Fibroblast of lung (primary cell): ENCODE measurements at places on chromosomes 4 and X. TPM values are rescaled to one million over a fixed set of nuclear protein-coding genes. Genes with fewer than 3 reads are reported as not detected.

The PRRG1 gene
- total RNA-seq = 6.2 and 10.2 TPM in 2 replicates

The NXF2B gene
- not detected in 2 replicates for total RNA-seq

The HGFAC gene
- total RNA-seq = under 0.01 and 0.33 TPM in 2 replicates

The CLCN3 gene
- 61.6 and 92.2 TPM in 2 replicates for total RNA-seq

The ZNF711 gene
- 0.50 and 1.0 TPM in 2 replicates for total RNA-seq

The FHIP1A gene
- total RNA-seq = under 0.01 TPM in 2 replicates

The MGAT4D gene
- total RNA-seq = not detected in 2 replicates

The STPG2 gene
- total RNA-seq = under 0.01 and 0.17 TPM in 2 replicates

- H3K27ac ChIP-seq = peak overlapping the region; percentile 64
- no peaks in the 10 kb centered on the region for H3K27me3 ChIP-seq
- H3K4me3 ChIP-seq = no peak overlapping the region
- no peaks in the 10 kb centered on the region for H3K36me3 ChIP-seq
Observed at GRCh38 chr4:26181616-26182015, 139.2 kb upstream of the RBPJ start.

GRCh38 chr4:79862821-79863220 is 210.2 kb downstream of the ANTXR2 start:
- H3K4me1 ChIP-seq = no peaks in the 10 kb centered on the region
- H3K4me3 ChIP-seq = no peak overlapping the region
- H3K27me3 ChIP-seq = peaks cover 4% of the 10 kb centered on the region

GRCh38 chr4:3470244-3471097 is 7.4 kb downstream of the DOK7 start:
- H3K27me3 ChIP-seq = peaks cover 4% of the 10 kb centered on the region
- H3K4me3 ChIP-seq = no peak overlapping the region

GRCh38 chr4:107006218-107006617 is 29.9 kb downstream of the DKK2 start:
- H3K27me3 ChIP-seq = no peaks in the 10 kb centered on the region
- no peaks in the 10 kb centered on the region for H3K36me3 ChIP-seq
- H3K4me3 ChIP-seq = no peak overlapping the region
- DNase-seq = no peak
- no peak overlapping the region for H3K27ac ChIP-seq

DNA sequence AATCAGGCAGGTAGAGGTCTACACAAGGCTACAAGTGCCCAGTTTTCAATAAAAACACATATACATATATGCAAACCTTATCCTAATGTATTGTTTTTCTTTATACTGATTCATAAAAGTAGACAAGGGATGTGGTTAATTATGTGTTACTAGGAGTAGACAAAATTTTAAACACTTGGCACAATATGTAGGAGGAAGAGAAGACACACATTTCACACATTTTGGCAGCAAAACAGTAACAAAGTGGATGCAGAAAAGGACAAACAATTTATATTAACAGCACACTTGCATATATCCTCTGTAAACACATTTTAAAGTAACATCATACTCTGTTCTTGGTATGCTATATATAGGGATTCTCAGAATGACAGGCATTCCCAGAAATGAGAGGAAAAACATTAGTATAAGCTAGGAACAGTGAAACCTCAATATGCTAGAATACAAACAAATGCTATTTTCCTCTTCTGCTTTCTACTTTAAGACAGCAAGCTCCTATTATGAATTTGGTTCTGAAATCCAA is 63.8 kb downstream of the GPRIN3 start:
- H3K36me3 ChIP-seq = no peaks in the 10 kb centered on the region
- no peak for DNase-seq
- no peak overlapping the region for H3K27ac ChIP-seq

DNA sequence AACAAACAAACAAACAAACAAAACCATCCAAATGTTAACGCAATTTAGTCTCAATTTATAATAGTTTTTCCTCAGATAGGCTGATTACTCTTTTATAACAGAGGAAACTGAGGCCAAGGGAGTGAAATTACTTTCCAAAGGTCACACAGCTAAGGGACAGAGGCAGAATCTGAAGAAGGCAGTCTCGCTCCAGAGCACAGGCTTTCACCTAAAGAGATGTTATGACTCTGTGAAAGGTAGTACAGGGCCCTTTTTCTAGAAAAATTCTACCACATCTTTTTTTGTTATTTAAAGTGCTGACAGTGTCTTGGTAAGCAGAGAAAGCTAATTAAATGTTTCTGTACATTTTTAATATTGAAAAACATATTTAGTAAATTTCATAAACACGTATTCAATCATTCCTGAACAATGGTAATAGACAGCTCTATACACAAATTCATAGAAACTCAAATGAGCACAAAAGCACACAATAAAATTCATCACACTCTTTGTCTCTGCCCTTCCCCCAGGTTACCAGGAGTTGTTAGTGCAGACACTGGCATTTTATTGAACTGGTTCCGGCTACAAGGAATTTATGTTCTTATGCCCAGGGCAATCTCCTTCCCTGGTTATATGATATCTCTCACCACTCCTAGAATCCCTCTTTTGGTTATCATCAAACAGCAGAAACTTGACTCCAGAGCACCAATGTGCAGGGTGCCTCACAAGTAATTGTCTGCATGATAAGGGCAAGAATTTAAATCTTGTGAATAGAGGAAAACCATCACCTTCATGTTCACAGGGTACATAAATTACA is 7.7 kb upstream of the APBB2 start:
- no peak overlapping the region for H3K4me3 ChIP-seq
- no peaks in the 10 kb centered on the region for H3K36me3 ChIP-seq
- DNase-seq = no peak
- no peak overlapping the region for H3K27ac ChIP-seq

- no peak overlapping the region for H3K27ac ChIP-seq
- no peak overlapping the region for H3K4me3 ChIP-seq
- H3K4me1 ChIP-seq = no peaks in the 10 kb centered on the region
- peak; percentile 63 for DNase-seq
Observed at GRCh38 chr4:162497564-162498167, 333.9 kb upstream of the FSTL5 start.

DNA sequence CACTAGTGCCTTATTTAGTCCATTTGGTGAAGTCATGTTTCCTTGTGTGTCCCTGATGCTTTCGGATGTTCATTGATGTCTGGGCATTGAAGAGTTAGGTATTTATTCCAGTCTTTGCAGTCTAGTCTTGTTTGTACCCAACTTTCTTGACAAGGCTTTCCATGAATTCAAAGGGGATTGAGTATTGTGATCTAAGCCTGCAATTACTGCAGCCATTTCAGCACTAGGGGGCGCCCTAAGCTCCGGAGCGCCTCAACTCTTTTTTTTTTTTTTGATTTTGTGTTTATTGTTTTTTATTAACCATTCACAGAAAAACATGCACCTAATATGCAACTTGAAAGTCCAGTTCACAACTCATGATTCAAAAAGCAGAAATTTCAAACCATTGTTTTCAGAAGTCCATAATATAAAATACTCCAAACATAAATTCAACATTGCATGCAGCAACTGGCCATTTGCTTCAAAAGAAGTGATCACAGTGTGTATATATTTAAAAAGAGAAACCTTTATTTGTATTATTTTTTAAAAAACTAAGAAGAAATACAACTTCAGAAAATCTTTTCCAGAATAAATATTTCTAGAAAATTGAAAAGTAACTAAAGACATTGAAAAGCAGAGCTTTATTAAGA is 59.2 kb downstream of the PTPN13 start:
- DNase-seq = no peak
- H3K27me3 ChIP-seq = no peaks in the 10 kb centered on the region
- H3K36me3 ChIP-seq = no peaks in the 10 kb centered on the region
- H3K27ac ChIP-seq = no peak overlapping the region

DNA sequence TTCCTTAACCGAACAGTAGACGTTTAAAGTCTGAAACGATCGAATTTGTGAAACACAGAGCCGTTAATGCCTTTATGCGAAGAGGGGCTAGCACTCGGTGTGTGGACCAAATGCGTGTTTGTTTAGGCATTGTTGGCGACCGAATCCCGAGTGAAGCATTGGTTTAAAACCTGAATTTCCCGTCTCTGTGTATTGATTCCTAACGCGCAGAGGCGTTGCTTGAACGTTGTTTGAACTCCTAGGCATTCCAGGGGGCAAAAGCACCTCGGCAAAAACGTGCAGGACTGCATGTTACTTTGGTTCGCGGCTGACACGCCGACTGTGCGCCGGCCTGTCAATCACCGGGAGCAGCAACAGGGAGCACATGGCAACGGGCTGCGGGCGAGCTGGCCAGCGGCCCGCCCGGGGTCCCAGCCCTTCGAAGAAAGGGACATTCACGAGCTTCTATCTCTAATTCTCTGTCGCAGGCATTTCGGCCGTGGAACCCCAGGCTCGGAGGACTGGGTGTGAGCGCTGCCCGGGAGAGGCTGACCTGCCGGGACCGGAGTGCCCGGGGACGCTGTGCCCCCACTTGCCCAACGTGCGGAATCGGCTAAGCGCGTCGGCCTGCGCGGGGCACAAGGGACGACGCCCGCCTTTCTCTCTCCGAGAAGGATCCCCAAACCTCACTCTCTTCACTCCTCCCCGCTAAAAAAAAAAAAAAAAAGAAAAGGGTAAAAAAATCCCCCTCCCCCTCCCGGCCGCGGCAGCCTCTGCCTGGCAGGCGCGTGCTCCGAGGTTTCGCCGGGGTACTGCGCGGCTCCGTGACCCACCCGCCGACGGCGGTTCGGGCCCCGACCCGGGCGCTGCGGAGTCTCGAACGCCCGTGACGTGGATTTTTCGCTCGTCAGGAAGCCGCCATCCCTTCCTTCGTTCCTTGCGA is 810 bp downstream of the SPRY1 start:
- H3K36me3 ChIP-seq = peaks cover 4% of the 10 kb centered on the region
- H3K4me3 ChIP-seq = peak overlapping the region; percentile 68
- DNase-seq = peak; percentile 45
- H3K4me1 ChIP-seq = peaks cover 5% of the 10 kb centered on the region
- H3K27me3 ChIP-seq = no peaks in the 10 kb centered on the region

GRCh38 chr4:186658657-186659056 is 65.0 kb downstream of the FAT1 start:
- H3K27ac ChIP-seq = no peak overlapping the region
- DNase-seq = no peak
- H3K4me1 ChIP-seq = no peaks in the 10 kb centered on the region
- no peaks in the 10 kb centered on the region for H3K27me3 ChIP-seq
- no peaks in the 10 kb centered on the region for H3K36me3 ChIP-seq

DNA sequence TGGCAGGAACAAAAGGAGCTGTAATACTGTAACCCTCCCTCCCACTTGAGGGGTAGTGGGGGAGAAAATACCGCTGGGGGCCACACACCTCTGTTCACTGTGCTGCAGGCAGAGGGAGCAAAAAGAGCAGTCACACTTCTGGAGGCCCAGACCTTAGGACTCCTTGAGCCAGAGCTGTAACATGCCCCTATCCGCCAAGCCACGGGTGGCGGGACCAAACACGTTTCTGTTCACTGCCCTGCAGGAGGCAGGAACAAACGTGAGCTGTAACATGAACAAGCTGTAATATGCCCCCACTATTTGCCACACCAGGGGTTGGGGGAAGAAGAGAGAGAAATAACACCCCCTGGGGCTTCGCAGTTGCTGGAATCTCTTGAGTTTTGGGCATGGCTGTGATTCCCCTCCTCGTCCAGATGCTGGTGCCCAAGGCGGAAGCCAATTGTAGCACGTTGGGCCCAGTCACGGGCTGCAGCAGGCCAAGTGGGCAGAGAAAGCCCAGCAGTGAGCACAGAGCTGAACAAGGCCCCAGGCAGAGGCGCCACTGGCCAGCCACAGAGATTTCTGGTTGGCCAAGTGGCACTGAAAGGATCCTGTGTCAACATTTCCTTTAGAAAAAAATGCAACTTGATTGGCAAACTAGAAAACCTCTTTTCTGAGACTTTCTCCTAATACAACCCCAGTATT is 509.7 kb downstream of the INPP4B start:
- peaks cover under 1% of the 10 kb centered on the region for H3K4me1 ChIP-seq
- no peaks in the 10 kb centered on the region for H3K36me3 ChIP-seq
- no peak overlapping the region for H3K4me3 ChIP-seq
- no peak overlapping the region for H3K27ac ChIP-seq

DNA sequence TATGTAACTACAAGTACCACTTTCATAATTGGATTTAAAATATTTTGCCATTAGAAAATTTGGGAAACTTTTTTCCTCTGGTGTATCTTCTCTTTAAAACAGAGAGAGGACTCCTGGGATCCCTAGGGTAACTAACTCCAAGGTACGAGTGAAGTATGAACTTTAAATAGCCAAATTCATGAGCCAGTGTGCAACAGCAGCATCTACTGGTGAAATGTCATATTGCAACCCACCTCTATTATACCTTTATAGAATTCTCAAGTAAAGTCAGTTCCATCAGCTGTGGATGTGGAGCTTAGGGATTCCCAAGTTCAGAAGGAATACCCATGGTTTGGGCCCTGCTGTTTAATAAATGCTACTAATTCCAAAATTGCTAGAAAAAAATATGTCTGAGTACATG is 282.7 kb upstream of the TAPT1 start:
- H3K27me3 ChIP-seq = no peaks in the 10 kb centered on the region
- no peak overlapping the region for H3K4me3 ChIP-seq
- DNase-seq = no peak
- no peaks in the 10 kb centered on the region for H3K4me1 ChIP-seq
- no peak overlapping the region for H3K27ac ChIP-seq
- H3K36me3 ChIP-seq = no peaks in the 10 kb centered on the region

DNA sequence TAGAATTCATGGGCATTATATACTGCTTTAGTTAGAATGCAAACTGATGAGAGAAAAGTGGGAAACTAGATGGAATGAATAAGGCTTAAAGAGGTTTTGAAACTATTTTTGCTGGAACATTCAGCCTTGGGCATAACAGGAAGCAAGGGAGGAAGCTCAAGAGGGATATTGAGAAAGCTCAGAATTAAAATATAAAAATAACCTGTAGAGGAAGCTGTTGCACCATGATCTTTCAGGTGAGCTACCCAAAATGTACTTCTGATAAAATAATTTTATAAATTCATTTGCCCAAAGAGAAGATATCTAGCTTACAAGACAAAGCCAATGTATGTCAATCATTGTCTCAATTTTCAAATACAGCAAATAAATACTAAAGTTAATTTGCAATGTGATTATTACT is 11.3 kb downstream of the GC start:
- H3K27ac ChIP-seq = no peak overlapping the region
- DNase-seq = no peak
- no peaks in the 10 kb centered on the region for H3K4me1 ChIP-seq

DNA sequence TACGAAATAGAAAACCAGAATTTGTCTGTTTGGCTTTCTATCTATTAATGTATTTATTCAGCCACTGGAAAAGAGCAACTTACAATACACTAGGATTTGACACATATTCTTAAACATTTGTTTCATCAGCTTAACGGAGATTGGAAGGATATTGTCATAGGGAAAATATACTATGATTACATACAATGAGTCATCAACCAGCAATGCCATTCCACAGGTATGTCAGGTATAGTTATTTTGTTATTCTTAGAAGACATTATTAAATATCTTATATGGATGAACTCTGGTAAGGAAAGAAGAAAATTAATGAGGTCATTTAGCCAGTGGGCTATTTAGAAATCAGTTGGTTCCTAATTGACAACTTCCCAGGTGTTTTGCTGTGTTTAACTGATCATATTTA is 926.6 kb downstream of the STIM2 start:
- no peak for DNase-seq
- H3K4me3 ChIP-seq = no peak overlapping the region
- no peaks in the 10 kb centered on the region for H3K36me3 ChIP-seq
- no peak overlapping the region for H3K27ac ChIP-seq
- H3K4me1 ChIP-seq = no peaks in the 10 kb centered on the region
